ENCODE measurements at places on chromosomes 7 and 10.

- no peak for DNase-seq
These were observed 9.8 kb upstream of the COMTD1 start for GRCh38 chr10:75245354-75246250.

DNA sequence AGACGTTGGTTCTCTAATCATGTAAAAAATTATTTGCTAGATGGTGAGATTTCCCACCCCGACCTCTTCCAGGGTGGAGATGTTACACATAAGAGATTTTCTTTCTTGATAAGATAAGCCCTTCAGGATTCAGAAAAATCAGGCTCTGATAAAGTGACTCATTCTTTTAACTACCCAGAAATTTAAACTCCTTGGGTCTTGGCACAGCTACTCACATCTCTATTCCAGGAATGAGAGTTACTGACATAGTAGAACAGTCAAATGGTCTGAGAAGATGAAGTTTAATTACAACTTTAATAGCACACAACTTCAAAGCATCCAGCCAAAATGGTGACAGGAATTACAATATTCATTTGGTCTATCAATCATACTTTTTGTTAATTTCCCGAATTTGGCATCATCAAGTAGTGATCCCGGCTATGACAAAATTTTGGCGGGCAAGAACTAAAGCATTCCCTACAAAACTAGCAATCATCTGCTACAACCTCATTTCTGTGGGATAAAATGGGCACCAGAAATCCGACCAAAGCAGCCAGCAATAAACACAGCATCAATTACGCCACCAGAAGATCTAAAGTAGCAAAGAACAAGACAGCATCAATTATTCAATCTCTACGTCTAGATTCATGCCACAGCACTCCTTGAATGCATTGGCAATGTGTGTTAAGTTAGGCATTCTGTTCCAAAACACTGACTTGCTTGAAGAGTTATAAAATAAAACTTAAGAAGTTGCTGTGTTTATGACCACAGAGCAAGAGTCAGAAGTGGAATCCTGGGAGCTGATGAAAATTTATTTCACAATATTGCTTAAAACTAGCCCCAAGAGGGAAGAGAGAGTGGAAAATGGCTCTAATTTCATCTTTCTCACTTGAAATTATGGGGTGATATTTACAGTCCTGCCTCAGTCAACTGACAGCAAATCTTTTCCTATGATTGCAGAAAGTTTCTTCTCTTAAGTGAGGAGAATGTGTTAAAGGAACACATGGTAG, 565.7 kb upstream of the ANKRD30A start:
- DNase-seq, result no peak

- no peak for DNase-seq
These were observed 32.6 kb downstream of the DUSP5 start for GRCh38 chr10:110530131-110530831.

- DNase-seq, result no peak
These were observed 76.0 kb upstream of the PDGFA start for GRCh38 chr7:595621-596010.

- no peak for DNase-seq
These were observed 20.2 kb downstream of the SLC16A12 start for GRCh38 chr10:89515031-89515841.

- DNase-seq, result no peak
These were observed 350.0 kb downstream of the GLRX3 start for GRCh38 chr10:130485958-130486895.

DNA sequence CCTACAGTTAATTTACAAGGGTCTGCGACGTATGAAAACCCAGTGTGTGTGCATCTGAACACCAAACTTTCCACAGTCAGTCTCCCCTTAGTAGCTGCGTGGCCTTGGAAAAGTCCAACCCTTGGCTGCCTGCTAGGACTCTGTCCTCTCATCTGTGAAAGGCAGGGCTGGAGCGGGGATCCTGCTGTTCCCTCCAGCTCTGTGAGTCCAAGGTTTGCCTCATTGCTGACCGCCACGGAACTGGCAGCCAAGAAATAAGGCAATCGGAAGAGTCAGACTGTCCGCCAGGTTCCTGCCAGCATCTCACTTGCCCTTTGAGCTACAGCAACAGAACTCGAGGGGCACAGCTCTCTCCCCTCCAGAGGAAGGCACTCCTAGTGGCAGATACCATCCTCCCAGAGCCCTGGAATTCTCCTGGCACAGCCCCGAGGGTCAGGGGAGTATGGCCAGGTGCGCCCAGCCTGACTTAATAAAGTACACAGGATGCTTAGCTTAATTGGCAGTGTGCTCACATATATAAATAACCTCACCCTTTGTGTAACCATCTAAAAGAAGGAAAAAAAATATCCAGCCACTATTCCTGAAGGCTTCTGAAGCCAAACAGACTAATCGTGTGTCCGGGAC, 530.1 kb upstream of the FOXK1 start:
- no peak for DNase-seq

DNA sequence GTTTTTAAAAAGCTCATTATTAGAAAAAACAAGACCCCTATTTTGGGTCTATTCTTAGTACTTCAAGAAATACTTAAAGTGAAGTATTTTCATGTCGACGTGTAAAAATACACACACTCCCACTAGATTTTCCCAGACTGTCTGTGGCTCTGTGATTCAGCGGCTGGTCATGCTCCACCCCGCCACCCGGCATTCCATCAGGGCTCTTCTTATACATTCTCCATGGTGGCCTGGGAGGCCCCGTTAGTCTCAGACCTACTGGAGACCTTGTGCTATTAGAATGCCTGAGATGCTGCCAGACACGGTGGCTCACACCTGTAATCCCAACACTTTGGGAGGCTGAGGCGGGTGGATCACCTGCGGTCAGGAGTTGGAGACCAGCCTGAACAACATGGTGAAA, 13.1 kb downstream of the TECPR1 start:
- no peak for DNase-seq

Data from stimulated activated CD8-positive, alpha-beta memory T cell treated with anti-CD3 and anti-CD28 coated beads, Interleukin-12 subunit alpha, Interleukin-12 subunit beta, amount 100 ng/mL, for 1 hour (primary cell).